Natural killer cell treated with Interleukin-12 subunit alpha and Interleukin-12 subunit beta and Interleukin-15 and Interleukin-18, amount 100 ng/mL, for 72 hours (primary cell): ENCODE measurements at places on chromosomes 2 and 18. TPM values are rescaled to one million over a fixed set of nuclear protein-coding genes. Genes with fewer than 3 reads are reported as not detected.
A peak's percentile ranks its signal among the peaks of the same experiment; 100 is the strongest.

The LBX2 gene
- total RNA-seq = 1.5 TPM

The ALPG gene
- not detected for total RNA-seq

- no peaks in the 10 kb centered on the region for H3K36me3 ChIP-seq
- H3K4me3 ChIP-seq = no peak overlapping the region
- H3K27me3 ChIP-seq = peaks cover 7% of the 10 kb centered on the region
- DNase-seq = no peak
- H3K27ac ChIP-seq = no peak overlapping the region
These were observed 122.1 kb downstream of the CELF4 start for GRCh38 chr18:37443325-37444055.

- H3K27me3 ChIP-seq = no peaks in the 10 kb centered on the region
- peak overlapping the region; percentile 56 for H3K4me3 ChIP-seq
- peak overlapping the region; percentile 62 for H3K27ac ChIP-seq
- peaks cover 12% of the 10 kb centered on the region for H3K4me1 ChIP-seq
- DNase-seq = no peak
- peaks cover 28% of the 10 kb centered on the region for H3K36me3 ChIP-seq
These were observed 36.2 kb downstream of the THADA start for GRCh38 chr2:43559391-43560230.

GRCh38 chr2:97267411-97268074 is 154.6 kb downstream of the ANKRD36 start:
- H3K27ac ChIP-seq = no peak overlapping the region
- H3K27me3 ChIP-seq = no peaks in the 10 kb centered on the region
- no peak overlapping the region for H3K4me3 ChIP-seq
- no peaks in the 10 kb centered on the region for H3K36me3 ChIP-seq
- H3K4me1 ChIP-seq = no peaks in the 10 kb centered on the region
- peak; percentile 63 for DNase-seq

GRCh38 chr18:76390452-76391035 is 104.5 kb downstream of the ZNF516 start:
- H3K27me3 ChIP-seq = no peaks in the 10 kb centered on the region
- H3K36me3 ChIP-seq = no peaks in the 10 kb centered on the region
- no peak overlapping the region for H3K27ac ChIP-seq
- no peak for DNase-seq
- H3K4me3 ChIP-seq = peak overlapping the region; percentile 26

GRCh38 chr2:172090044-172090961 is 5.0 kb downstream of the DLX1 start:
- H3K4me3 ChIP-seq = no peak overlapping the region
- H3K4me1 ChIP-seq = peaks cover 51% of the 10 kb centered on the region
- no peak for DNase-seq
- peaks cover 6% of the 10 kb centered on the region for H3K36me3 ChIP-seq
- no peak overlapping the region for H3K27ac ChIP-seq
- H3K27me3 ChIP-seq = peaks cover 68% of the 10 kb centered on the region

- no peaks in the 10 kb centered on the region for H3K27me3 ChIP-seq
- H3K27ac ChIP-seq = no peak overlapping the region
- H3K4me3 ChIP-seq = no peak overlapping the region
These were observed 443 bp downstream of the CPSF3 start for GRCh38 chr2:9423922-9424272.

GRCh38 chr2:47014564-47015051 is 99.0 kb upstream of the MCFD2 start:
- no peaks in the 10 kb centered on the region for H3K36me3 ChIP-seq
- H3K27ac ChIP-seq = peak overlapping the region; percentile 35
- no peaks in the 10 kb centered on the region for H3K27me3 ChIP-seq
- H3K4me3 ChIP-seq = no peak overlapping the region
- no peak for DNase-seq
- peaks cover 8% of the 10 kb centered on the region for H3K4me1 ChIP-seq

- peak overlapping the region; percentile 87 for H3K4me3 ChIP-seq
- peaks cover 5% of the 10 kb centered on the region for H3K36me3 ChIP-seq
- H3K27ac ChIP-seq = peak overlapping the region; percentile 95
- no peak for DNase-seq
- no peaks in the 10 kb centered on the region for H3K27me3 ChIP-seq
These were observed 1.3 kb upstream of the USP34 start for GRCh38 chr2:61471905-61472805.

DNA sequence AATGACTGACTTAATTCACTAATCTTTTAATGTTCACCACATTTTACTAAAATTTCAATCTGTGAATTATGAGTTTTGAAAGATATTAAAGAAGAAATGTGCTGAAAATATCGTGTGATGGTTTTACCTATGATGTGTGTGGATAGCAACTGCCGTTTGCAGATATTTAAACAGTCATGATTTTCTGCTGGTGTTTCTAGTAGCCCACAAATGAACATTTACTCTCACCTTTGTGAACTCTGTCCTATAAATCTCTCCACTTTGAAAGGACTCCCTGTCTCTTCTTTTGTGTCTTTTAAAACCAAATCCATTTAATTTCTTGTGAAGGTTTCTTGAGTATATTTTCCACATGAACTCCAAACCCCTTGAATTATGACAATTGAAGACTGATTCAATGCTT is 771.2 kb upstream of the SALL3 start:
- H3K4me3 ChIP-seq = no peak overlapping the region
- DNase-seq = no peak
